ENCODE measurements at places on chromosomes 5 and 9.

DNA sequence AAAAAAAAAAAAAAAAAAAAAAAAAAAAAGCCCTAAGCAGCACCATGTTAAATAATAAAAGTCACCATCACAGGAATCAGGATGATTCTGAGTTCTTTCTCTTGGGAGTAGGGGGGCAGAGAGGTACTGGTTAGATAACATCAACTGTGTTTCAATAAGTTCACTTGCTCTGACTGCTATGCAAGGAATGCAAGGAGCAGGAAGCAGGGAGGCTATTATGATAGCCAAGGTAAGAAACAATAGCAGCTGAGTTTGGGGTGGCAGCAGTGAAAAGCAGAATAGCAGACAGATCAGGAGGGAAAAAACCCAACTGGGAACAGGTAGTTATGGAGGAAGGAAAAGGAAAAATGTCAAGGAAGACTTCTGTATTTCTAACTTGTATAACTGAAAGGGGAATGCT lies 8.2 kb downstream of the CEP120 start:
- DNase-seq, result no peak

DNA sequence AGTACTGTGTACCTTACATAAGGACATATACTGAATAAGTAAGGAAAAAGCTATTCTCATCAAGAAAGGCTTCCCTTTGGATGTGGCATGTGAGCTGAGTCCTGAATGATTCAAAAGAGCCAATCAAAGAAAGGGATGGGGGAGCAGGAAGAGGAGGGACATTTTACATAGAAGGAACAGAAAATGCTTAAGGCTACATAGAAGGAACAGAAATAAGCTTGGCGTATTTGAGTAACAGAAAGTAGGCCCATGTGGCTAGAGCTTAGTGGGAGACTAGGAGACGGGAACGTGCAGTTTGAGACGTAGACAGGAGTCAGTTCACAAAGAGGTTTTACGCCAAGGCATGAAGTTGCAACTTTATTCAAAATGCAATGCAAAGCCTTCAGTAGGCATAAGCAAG lies 126.3 kb downstream of the CEMIP2 start:
- DNase-seq, result no peak

GRCh38 chr5:7671381-7671993 lies 179.4 kb downstream of the CFAP90 start:
- DNase-seq, result no peak

GRCh38 chr5:155050384-155051019 lies 36.9 kb downstream of the KIF4B start:
- DNase-seq, result no peak

DNA sequence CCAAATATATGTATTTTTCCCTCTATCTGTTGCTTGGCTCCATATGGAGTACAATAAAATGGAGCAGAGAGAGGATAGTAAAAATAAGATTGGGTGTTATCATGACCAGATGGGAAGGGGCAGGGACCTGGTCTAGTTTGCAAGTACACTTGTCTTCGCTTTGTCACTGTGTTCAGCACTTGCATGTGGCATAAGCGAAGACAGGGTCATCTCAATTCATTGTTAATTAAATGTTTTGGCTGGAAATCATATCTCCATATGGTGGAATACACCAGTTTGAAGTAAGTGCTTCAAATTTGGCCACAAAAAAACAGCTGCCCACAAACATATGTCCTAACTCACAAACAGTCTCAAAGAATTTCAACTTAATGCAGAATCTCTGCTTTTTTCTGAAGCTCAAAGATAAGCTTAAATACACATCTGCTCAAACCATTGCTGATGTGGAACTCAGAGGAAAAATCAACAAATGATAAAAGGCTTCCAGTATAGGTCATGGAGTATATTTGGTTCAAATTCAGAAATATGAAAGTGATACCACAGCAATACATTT lies 865.4 kb downstream of the TLE4 start:
- DNase-seq, result no peak

DNA sequence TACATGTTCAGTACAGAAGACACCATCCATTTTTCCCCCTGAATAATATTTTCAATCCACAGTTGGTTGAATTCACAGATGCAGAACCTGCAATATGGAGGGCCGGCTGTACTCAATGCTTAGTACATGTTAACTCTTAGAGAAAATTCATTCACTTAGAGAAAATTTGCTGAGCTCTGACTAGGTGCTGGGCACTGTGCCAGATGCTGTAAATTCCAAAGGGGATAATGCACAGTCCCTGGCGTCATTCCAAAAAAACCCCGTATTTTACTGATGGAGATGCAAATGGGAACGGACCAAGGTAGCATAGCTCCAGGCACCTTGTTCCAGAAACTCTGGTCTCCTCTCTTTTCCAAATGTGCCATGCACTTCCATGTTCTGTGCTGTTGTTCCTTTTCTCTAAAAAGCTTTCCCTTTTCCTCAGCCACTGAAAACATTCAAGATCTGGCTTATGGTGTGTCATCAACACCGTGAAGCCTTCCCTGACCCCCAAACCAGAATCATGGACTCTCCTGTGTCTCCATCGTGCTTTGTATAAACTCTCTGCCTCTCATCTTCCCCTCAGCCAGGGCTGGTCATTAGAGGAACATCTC lies 55.7 kb upstream of the COL15A1 start:
- DNase-seq, result no peak

DNA sequence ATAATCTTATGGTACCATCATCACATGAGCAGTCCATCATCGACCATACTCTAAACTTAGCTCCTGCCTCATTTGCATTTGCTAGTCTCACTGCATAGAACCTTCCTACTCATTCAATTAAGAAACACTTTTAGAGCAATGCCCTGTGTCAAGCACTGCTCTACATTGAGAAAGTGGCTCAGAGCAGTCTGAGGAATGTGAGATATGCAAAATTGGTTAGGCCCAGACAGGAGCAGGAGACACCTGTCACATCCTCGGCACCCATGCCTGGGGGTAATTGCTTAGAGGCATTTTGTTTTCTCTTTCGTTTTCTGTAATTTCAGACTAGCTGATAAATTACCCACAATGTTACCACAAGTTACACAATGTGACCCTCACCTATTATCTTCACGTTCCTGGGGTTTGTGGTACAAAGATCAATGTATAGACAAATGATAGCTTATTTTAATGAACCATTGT lies 4.9 kb upstream of the RARS1 start:
- DNase-seq, result no peak

DNA sequence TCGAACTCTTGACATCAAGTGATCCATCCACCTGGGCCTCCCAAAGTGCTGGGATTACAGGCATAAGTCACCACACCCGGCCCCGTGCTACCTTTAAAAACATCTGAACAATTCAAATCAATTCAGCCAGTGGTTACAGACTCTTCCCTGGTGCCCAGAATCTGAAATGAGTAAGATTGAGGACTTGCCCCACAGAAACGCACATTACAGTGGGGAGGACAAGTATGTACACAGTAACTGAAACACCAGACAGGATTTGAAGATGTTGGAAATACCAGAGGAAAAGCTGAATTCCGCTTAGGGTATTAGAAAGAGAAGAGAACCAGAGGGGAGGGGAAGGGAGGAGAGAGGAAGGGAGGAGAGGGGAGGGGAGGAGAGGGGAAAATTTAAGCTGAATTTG lies 17.8 kb downstream of the NIM1K start:
- DNase-seq, result no peak

- no peak for DNase-seq
These were observed 5.2 kb downstream of the HAPLN1 start for GRCh38 chr5:83715236-83716065.

DNA sequence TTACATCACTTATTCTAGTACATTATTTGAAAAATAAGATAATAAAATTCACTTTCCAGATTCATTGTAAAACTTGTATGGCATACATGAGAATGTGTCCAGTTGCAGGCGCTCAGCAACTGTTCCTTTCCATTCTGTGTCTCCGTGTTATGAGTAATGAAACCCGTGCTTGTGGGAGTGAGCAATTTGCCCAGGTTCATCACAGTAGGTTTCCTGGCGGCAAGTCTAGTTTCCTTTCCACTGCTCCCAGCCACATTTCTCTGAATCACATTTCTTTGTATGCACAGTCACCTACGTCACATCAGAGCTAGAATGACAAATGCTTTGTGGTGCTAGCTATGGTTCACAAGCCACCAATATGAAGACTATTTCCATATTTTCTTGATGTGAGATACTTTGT lies 39.9 kb downstream of the MOCS2 start:
- DNase-seq, result peak; percentile 77

GRCh38 chr5:9207817-9208418 lies 338.0 kb downstream of the SEMA5A start:
- no peak for DNase-seq

DNA sequence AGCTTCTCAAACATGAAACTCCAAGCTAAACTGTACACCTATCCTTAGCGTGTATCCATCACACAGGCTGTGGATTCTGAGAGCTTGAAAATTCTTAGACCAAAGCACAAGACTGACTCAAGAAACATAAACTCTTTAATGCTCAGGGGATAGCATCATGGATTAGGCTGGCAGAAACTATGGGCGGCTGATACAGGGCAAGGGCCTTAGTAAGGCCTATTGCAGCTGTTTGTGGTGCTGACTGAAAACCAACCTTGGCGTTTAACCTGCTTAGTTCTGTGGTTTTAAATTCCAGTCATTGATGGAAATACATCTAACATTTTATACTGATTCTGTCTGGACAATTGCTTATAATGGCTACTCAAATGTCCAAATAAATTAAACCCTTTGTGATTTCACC lies 183.7 kb downstream of the TLR4 start:
- DNase-seq, result no peak

GRCh38 chr5:20974426-20974825 lies 986.4 kb upstream of the CDH18 start:
- DNase-seq, result no peak

DNA sequence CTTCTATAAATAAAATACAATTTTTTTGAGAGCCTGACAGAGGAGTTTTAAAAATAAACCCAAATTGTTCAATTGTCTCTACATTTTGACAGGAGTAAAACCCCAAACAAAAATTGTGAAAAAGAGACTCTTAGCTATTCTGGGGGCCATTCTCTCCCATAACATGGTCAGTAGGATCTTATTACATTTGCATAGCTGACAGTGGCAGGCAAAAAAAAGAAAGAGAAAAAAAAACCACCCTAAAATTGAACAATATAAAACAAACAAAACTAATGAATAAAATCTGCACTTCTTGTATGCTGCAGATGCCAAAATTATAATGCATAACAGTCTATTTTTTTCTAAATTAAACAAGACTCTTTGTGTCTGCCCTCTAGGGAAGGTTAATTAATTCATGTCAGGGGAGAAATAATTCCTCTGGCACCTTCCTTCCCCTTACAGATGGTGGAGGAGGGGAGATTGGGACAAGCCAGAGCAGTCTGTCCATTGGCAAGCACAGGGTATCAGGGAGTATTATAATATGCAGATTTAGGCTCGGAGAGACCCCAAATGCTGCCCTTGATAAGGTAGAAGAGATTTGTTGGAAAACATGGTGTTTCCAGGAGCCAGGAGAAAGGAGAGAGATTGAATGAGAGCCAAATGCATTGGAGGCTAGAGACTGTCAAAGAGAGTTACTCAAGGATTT lies 79.7 kb upstream of the CDH6 start:
- no peak for DNase-seq

- no peak for DNase-seq
These were observed 391 bp downstream of the RALGDS start for GRCh38 chr9:133120501-133121197.

DNA sequence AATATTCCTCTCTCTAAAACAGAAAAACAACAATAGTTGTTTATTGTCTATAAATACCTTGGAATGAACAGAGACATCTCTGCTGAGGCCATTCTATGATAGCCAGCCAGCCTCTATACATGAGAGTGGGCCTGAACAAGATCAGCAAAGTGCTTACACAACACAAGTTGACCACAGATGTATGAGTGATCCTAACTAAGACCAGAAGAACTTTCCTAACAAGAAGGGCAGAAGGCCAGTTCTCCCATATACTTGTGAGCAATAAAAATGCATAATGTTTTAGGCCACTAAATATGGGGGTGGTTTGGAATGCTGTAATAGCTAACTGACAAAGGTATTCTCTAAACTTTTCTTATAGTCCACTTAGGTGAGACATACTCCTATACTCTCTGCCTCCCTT lies 345.7 kb downstream of the SPATA31D1 start:
- DNase-seq, result no peak

DNA sequence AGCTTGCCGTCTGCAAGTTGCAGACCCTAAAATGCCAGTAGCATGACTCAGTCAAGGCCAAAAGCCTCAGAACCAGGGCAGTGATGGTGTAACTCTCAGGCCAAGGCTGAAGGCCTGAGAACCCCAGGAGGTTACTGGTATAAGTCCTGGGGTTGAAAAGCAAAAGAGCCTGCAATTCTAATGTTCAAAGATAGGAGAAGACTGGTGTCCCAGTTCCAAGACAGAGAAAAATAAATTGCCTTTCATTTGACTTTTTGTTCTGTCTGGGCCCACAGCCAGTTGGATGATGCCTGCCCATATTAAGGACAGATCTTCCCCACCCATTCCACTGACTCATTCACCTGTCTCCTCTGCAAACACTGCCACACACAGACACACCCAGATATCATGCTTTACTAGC lies 673.2 kb downstream of the CDH18 start:
- DNase-seq, result no peak

DNA sequence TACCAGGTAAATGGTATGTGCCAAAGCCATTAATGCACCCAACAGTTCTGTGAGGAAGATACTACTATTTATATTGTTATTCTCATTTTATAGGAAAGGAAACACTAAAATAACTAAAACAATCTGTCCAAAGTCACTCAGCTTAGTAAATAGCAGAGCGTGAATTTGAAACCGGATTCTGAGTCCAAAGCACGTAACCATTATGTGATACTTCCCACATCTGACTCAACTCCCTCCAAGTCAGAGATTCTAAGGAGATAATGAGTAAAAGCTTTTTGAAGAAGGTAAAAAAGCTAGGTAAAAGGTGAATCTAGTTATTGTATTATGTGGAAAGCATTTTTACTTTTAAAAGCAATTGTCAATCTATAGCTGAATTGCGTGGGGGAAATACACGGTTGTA lies 208.9 kb downstream of the PBX3 start:
- no peak for DNase-seq

GRCh38 chr5:173238312-173239232 lies 3.6 kb upstream of the NKX2-5 start:
- no peak for DNase-seq
